ENCODE measurements at places on chromosomes 12 and 14.

DNA sequence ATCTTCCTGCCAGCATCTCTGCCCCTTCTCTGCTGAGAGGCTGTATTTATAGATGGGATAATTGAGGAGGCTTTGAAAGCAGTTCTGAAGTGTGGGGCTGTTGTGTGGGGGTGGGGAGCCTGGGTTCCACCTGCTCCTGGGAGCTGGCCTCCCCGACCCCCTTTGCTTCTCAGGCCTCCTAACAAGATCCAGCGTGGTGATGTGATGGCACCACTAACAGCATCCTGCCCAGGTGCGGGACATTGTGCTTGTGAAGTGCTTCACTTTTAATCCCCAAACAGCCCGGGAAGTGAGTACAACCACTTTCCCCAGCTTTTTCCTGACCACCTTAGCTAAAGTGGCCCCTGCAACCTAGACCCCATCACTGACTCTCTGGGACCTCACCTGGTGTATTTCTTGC is 95.1 kb upstream of the NRXN3 start:
- DNase-seq: no peak

- no peak for DNase-seq
These were observed 4.8 kb downstream of the C12orf71 start for GRCh38 chr12:27077586-27077985.

GRCh38 chr14:98130691-98131090 is 1141.3 kb downstream of the BCL11B start:
- DNase-seq: no peak

DNA sequence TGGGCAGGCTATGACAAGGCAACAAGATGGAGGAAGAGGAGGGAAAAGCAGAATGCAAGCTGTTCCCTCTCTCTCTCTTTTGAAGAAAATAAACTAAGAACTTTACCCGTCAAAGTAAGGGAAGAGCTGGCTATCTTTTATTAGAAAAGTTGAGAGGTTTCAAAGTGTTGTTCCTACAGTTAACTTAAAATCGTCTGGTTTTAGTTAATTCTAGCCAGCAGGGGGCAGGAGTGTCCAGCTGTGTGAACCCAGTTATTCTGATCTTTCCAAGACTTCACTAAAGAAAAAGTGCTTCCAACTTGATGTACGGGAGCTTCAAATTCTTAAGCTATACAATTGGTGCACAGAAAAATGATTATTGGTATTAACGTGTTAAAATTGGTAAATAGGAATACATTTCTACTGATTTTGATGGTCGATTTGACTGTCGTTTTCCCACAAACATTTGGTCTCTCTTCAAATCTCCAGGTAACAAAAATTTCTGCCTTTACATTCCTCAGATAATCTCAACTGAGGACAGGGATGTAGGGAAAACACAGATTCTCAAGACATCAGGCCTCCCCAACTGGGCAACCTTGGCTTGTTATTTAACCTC is 28.4 kb upstream of the MON2 start:
- peak; percentile 70 for DNase-seq

DNA sequence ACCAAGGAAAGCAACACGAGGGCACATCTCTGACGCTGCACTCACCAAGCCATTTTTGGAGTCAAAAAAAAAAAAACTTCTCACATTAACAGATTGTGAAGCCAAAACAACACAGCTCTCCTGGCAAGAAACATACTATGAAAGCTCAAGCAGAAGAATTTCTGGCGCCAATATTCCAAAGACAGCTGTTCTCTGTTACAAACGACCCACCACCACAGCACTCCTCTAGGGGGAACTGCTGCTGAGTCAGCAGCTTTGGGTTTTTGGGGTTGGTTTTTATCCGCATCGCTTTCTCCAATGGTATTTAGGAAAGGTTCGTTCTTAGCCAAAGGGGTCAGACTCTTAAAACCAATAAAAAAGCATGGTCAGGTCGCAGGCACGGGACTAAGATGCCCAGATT is 379.4 kb downstream of the RPS29 start:
- DNase-seq: no peak

Measured in ELR (cell line).